ENCODE measurements at places on chromosomes 12 and 14.

GRCh38 chr14:82239223-82239622 is 705.6 kb upstream of the SEL1L start:
- DNase-seq: no peak

DNA sequence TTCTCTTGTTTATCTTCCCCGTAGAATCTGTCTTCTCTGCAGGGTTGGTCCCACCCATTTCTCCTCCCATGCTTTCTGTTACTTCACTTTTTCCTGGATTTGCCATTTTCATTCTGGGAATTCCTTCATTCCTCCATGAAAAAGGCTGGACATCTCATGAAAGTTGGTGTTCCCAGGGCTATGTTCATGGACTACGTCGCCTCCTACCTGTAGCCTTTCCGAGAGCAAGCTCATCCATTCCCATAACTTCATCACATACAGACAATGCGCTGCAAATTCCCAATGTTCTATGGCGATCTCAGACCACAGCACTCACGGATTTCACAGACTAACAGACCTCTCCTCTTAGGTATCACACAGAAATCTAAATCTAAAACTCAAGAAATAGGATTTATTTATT is 217.1 kb downstream of the EXOC5 start:
- peak; percentile 30 for DNase-seq

DNA sequence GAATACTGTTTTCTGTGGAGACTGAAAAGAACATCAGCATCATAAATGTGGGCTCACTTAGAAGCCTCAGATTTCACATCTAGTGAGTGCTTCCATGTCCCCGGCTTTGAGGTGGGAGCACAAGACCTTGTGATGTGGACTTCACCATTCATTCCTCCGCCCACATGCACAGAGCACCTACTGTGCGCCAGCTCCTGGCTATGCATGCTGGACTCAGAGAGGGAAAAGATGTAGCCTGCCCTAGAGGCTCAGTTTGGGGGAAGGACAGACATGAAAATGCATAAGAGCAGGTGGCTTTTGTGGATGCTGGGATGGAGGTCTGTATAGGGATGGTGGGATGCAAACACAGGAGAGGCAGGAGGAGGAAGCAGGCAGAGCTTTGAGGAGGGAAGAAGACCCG is 65.0 kb downstream of the SERPINA3 start:
- DNase-seq: no peak

GRCh38 chr14:44963775-44964380 is 1.9 kb downstream of the TOGARAM1 start:
- peak; percentile 51 for DNase-seq

- peak; percentile 82 for DNase-seq
These were observed at the start of gene HVCN1 for GRCh38 chr12:110688446-110689280. TSS of gene HVCN1 (minus strand) at chr12:110689115. CDS start at chr12:110683245, 5,870 bp downstream.

DNA sequence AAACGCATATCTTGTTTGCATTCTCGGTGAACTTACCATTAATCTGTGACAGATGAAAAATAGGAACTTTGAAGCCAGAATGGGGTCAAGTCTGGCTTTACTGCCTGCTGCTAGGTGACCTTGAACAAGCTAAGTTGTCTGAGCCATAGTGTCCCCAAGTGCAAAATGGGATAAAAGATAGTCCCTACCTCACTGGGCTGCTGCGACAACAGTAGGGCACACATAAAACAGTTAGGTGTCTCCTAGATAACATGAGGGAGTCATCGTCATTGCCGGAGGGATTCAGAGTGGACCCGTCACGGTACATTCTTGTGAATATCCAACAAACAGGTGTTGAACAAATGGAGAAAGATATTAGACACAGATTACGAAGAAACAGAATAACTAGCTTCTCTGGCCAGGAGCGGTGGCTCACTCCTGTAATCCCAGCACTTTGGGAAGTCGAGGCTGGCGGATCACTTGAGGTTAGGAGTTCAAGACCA is 71.2 kb downstream of the NINJ2 start:
- no peak for DNase-seq

- DNase-seq: peak; percentile 59
These were observed 5.2 kb downstream of the KRT84 start for GRCh38 chr12:52380271-52380694.

- DNase-seq: no peak
These were observed 5.8 kb downstream of the GLT8D2 start for GRCh38 chr12:104044158-104044557.

GRCh38 chr12:14982562-14982961 is 9.7 kb downstream of the PDE6H start:
- DNase-seq: no peak

All from neural progenitor cell (in vitro differentiated cells).